ENCODE measurements at places on chromosomes 6 and 20.

- no peak for DNase-seq
Observed at GRCh38 chr20:12610871-12611270, 397.9 kb upstream of the SPTLC3 start.

DNA sequence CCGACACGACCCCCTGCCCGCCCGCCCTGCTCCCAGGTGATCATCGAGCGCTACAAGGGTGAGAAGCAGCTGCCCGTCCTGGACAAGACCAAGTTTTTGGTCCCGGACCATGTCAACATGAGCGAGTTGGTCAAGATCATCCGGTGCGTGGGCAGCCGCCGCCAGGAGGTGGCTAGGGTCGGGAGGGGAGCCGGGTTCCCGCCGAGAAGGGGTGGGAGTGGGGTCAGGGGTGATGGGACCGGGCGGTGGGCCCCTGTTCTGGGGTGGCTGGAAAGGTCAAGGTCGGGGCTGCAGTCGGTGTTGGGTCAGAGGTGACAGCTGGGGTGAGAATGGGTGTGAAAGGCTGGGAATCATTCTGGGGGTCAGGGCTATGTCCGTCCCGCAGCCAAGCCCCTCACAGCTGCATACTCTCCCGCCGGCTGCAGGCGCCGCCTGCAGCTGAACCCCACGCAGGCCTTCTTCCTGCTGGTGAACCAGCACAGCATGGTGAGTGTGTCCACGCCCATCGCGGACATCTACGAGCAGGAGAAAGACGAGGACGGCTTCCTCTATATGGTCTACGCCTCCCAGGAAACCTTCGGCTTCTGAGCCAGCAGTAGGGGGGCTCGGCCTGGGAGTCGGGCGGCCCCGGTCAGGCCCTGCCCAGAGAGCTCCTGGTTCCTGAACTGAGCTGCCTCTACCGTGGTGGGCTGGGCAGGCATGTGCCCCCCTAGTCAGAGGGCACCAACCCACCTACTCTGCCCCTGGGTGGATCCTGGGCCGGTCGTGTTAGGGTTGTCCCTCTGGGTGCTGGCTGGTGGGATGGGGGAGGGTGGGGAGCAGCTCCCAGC lies 1.0 kb downstream of the MAP1LC3A start:
- no peak for DNase-seq

DNA sequence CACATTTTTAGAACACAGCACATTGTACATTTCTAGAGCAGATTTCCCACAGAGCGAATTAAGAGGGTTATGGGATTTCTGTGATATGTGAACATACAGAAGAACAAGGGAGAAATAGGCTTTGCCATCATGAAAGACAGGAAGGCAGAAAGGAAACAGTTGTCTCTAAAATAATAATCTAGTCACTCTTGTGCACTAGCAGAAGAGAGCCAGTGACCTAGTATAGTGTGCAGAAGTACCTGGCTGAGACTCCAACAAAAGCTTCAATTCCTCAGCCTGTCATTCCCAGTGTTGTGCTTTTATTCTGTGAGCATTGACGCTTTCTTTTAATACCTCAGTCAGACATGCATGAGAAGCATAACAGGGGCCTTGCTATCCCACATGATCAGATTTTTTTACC lies 17.8 kb upstream of the DCBLD1 start:
- no peak for DNase-seq

DNA sequence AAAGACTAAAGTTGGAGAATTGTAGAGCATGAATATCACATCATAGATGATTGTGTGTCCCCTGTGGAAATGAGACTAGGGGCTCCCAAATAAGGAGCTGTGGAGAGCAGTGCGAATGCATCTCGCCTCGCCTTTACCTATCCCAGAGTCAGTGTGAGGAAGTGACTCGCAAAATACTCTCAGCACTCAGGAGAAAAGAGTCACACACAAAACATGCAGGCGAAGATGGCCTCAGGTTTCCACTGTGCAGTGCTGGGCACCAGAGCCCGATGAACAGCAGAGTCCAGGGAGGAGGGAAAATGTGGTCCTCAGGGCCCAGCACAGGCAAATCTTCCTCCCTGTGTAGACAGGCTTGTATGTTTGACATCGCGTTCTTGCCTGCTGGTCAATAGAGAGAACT lies 126.5 kb upstream of the AFDN start:
- DNase-seq: no peak

DNA sequence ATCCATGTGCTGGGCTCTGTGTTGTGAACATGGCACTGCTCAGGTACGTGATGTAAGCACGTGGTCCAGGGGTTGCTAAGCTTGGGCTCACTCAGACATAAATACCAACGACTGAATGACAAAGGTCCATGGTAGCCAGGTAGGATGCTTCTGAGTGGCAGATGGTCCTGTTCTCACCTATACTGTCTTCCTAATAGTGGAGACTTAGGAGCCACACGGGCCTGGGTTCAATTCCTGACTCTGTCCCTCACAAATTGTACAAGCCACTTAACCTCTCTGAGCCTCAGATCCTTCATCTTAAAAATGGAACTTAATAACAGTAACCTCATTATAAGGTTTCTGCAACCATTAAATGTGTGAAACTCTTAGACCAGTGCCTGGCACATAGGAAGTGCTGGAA lies 6.8 kb downstream of the GCM2 start:
- no peak for DNase-seq

DNA sequence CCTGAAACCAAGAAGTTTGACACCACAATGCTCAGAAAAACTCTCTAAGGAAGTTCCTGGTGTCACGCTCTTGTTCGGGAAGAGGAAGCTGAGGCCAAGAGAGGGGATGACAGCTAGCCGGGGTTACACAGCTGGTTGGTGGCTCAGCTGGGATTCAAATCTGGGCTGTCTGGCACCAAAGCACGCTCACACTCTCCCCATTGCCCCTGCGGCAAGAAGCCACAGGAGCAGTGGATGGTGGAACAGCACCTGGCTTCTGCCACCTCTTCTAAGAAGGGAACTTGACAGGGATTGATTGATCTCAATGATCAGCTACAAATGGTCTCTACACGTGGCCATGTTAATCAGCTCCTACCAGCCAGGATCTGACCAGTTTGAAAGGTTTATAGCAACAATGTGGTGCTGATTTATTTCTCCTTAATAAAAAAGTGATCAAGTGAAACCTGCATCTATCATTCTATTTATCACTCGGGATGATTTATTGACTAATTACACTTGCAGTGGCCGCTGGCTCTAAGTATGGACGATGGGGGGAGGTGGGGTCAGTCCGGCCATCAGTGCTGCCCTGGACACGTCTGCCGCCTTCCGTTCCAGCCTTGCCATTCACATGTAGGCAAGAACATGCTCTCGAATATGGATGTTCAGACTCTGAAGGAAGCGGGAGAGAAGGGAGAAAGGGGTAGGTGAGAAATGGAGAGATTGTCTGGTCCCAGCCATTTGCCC lies 71.9 kb upstream of the TOP1 start:
- DNase-seq: no peak

DNA sequence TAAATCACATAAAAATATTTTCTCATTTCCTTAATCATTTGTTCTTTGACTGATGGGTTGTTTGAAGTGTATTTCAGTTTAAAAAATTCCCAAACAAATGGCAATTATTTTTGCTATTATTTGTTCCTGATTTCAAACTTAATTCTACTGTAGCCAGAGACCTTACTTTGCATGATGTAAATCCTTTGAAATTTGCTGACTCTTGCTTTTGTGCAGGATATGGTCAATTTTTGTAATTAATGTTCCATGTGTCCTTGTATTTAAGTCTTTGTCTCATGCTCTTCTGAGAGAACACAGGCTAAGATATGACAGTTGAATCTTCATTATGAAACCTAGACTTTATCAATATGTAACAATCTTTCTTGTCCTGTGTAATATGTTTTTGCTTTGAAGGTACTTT lies 295.0 kb upstream of the CHD6 start:
- no peak for DNase-seq

GRCh38 chr6:46925563-46926253 lies 4.0 kb upstream of the ADGRF5 start:
- DNase-seq: no peak
